CD4-positive, CD25-positive, alpha-beta regulatory T cell (primary cell): ENCODE measurements at places on chromosomes 3 and 15.
A peak's percentile ranks its signal among the peaks of the same experiment; 100 is the strongest.

- DNase-seq: no peak
Observed at GRCh38 chr15:78822514-78822913, 11.2 kb upstream of the ADAMTS7 start.

DNA sequence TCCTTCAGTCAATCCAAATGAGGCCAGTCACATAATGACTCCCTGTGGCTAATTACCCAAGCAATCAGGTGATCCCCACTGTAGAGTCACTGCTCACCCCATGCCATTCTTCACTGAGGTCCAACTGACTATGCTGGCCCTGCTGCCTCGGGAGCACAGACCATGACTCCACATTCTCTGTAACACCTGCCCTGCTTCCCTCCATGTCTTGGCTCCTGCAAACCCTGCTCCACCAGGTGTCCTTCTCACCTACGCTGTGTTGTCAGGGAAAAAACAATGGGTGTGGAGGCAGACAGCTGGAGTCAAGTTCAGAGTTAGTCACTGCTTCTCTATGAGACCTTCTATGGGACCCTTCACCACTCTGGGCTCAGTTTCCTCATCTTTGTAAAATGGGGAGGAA, 6.1 kb upstream of the SFMBT1 start:
- no peak for DNase-seq

DNA sequence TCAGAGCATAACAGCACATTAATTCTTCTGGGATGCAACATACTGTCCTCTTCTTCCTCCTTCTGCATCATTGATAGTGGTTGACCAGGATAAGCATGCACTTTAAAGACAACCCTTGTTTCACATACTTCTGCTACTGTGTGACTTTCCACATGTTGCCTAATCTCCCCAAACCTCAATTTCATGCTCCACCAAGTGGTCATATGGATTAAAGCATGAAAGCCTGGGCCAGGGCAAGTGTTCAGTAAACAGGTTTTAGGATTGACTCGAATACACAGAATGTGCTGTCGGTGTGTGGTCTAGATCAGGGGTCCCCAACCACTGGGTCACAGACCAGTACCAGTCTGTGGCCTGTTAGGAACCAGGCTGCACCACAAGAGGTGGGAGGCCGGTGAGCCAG, 22.5 kb upstream of the BFSP2 start:
- peak; percentile 11 for DNase-seq

GRCh38 chr15:30072630-30073029, 10.1 kb upstream of the GOLGA8J start:
- DNase-seq: no peak

- no peak for DNase-seq
Observed at GRCh38 chr3:18382760-18383369, 42.3 kb downstream of the SATB1 start.
